Stimulated activated CD4-positive, alpha-beta T cell treated with anti-CD3 and anti-CD28 coated beads, Interleukin-15, amount 100 ng/mL, for 1 hour (primary cell): ENCODE measurements at places on chromosomes 7 and 10.

DNA sequence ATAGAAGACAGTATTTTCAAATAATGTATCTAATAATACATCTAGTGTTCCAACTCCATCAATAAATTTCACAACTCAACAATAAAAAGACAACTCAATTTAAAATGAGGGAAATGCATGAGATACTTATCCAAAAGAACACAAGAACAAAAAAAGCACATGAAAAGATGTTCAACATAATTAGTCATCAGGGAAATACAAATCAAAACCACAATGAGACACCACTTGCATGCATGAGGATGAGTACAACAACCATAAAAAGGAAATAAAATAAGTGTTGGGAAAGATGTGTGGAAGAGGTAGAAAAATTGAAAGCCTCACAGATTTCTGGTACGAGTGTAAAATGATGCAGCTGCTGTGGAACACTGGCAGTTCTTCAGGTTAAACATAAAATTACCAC, 111.6 kb upstream of the PTPRZ1 start:
- no peak for DNase-seq

DNA sequence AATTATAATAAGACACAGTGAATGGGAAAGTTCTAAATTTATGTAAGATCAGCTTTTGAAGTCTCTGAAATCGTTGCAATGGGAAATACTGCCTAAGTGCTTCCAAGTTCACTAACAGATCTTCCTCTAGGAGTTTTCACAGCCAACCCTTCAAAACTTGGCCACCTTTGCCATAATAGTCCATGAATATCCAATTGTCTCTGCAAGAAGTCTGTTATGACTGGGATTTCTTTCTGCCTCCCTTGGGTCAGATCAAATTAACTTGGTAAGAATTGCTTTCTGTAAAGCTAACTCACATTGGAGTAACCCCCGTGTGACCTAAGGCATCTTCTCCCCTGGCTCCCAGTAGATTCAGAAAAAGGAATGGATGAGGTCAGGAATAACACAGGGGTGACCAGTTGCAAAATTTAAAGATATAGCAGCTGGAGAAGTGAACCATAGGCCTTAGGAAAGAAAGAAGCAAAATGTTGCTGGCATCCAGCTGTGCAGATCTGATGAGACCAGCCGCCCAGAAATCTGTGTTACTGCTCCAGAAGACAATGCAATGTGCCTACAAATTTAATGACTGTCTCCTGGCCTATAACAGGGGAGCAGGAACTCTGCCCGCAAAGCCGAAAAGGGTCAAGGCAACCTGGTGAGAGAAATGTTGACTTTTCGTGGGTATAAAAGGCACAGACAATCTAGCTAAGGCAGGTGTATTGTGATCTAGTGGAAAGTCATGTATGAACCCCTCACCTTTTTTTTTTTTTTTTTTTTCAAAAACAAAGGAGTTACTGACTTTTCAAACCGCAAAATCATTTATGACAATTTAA, 7.5 kb upstream of the OPTN start:
- no peak for DNase-seq

GRCh38 chr10:112950714-112951358, 789 bp downstream of the TCF7L2 start:
- no peak for DNase-seq

DNA sequence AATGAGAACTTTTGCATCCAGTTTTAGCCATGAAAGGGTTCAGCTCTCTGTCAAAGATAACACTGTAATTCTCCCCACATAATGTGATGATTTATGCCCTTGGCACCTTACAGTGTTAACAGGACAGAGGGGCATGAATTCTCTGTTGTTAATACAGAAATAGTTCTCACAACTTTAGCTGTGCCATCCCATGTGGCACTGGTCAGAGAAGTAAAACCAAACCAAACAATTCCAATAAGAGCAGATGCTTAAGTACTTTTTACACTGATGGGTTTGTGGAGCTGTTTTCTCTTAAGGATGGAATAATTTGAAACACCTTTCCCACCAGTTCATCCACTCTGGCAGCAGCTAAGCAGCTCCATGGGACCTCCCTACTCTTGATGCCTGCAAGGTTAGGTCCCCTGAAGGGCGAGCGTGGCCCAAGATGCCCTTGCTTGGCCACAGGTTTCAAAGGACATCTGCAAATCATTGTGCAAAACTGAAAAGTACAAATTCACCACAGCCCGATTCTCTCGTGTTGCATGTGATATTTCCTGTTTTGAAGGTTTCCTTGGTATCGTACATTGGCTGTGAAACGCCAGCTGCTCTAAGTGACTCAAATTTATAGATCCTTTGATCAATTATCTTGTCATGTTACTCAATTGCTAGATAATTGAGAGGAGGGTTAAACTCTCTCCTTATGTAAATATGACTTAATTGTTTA, 82.5 kb upstream of the CREB5 start:
- DNase-seq = no peak

DNA sequence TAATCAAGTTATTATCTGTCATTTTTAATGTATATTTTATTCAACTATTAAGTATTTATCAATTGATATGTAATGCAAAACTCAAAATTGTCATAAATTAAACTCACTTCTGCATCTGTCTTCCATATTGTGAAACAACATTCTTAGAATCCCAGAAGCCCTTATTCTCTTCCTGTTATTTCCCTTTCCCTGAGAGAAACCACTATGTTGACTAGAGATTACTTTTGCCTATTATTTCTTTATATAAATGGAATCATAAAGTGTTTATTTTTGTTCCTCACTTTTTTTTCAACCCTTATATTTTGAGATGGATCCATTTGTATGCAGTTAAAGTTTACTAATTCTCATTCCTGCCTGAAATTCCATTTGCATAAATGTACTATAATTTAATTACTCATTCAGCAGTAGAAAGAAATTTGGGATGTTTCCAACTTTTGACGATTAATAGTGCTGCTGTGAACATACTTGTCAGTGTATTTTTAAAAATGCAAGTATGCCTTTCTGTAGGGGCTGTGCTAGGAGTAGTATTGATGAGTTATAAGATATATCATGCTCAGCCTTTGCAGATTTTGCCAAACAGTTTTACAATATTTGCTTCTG, 211.2 kb downstream of the SEMA3D start:
- DNase-seq = no peak

- no peak for DNase-seq
These were observed 25.0 kb upstream of the AQP1 start for GRCh38 chr7:30886608-30887011.

GRCh38 chr10:10911471-10911921, 106.2 kb upstream of the CELF2 start:
- no peak for DNase-seq

GRCh38 chr7:144391823-144392255, 11.7 kb downstream of the NOBOX start:
- no peak for DNase-seq

DNA sequence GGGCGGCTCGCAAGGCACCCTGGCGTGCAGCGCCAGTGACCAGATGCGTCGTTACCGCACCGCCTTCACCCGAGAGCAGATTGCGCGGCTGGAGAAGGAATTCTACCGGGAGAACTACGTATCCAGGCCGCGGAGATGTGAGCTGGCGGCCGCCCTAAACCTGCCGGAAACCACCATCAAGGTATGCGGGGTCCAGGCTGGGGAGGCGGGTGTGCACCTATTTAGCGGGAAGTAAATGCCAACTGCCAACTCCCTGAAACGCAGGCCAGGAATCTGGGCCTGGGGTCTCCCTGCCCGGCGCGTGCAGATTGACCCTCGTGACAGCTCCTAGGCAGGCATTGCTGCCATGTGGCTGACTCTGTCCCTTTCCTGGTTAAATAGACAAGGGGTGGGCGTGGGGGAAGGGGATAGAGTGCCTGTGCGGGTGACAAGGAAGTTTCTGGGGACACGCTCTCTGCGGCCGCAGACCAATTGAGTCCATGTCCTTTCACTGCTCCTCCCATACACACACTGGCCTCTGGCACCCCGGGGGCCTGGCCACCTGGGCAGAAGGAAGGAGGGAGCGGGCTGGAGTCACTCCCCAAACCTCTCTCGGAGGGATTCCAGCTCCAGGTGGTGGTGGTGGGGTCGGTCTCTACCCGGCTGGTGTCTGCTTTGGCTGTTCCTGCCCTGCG, 2.7 kb downstream of the EVX1 start:
- no peak for DNase-seq

DNA sequence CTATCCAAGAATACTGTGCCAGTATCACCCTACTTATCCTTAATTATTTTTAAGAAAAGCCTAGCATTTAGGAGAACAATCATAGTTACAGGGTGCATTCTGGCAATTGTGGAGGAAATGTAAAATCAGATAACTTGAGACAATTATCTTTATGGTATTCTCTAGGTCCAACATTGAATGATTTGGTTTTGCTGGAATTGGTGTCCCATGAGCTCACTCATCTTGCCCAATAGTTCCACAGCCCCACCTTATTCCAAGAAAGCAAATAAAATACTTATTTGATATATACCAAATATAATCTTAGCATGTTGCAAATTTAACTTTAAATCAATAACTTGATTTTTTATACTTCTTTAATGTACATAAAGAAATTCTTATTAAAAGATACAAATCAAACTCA, 65.3 kb downstream of the DGKB start:
- no peak for DNase-seq

GRCh38 chr7:82164813-82165212, 278.8 kb downstream of the CACNA2D1 start:
- no peak for DNase-seq

GRCh38 chr7:26898891-26899290, 34.5 kb upstream of the SKAP2 start:
- DNase-seq = no peak

- no peak for DNase-seq
These were observed 189.6 kb downstream of the DNAJC1 start for GRCh38 chr10:21813946-21814345.

DNA sequence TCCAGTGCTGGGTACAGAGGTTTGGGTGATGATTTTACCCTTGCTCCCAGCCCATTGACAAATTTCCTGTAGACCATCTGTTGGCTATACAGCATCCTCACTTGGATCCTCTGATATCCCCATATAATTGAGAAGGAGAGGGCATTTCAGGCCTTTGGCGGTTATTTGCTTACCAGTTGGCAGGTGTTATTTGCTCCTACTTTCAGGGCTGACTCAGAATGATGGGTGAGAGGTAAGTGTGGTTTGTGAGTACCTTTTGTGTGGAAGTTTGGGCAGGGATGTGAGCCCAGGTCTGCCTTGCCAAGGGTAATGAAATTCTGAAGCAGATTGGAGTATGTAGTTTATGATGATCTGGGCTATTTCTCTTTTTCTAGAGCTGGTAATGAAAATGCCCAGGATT, 93.6 kb downstream of the LRMDA start:
- no peak for DNase-seq

DNA sequence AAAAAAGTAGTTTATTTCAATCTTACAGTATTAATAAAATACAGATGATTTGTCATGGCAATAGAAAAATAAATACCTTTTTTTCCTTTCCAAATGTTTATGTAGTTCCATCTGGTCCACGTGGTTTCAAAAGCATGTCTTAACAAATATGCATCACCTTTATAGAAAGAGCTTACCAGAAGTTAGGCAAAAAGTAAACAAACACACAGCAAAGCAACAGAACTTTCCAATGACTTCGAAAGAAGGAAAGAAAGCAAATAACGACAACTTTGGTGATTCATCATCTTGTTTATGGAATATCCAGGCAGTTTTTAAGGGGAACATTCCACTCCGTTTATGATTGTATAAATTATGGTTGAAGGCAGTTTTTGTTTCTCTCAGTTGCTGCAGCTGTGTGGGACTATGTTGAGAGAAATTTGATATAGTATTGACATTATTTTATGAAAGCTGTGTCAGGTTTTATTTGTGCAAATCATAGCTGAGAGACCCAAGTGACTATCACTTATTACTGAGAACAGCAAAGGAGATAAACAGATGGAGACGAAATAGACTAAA, 203.1 kb downstream of the CDC14C start:
- no peak for DNase-seq

DNA sequence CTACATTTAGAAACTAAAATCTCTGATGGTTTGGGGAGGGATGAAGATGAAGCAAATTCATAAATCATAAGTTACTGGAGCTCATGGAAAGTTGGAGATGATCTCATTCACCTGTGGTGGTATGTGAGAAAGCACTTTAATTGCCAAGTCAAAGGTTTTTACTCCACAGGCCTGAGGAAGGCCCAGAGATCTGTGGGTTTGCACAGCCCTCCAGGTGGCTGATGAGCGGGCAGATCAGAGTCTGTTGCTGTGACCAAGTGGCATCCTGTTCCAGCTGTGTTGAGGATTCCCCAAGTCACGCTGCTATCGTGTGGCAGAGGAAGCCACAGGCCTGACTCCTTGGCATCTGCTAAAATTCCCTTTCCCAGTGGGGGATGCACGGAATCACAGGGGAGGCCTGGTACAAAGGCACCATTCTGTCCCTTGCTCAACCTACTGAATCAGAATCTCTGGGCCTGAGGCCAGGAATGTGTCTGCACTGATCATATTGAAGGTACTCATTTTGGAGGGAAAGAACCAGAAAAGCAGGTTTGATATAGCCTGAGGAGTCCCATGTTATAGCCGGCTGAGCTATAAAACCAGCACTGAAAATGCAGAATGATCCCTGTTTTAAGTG, 19.7 kb upstream of the DDC start:
- no peak for DNase-seq

GRCh38 chr10:132289439-132289838, 18.3 kb downstream of the STK32C start:
- DNase-seq = no peak

GRCh38 chr7:66894463-66895080, 26.5 kb upstream of the TMEM248 start:
- DNase-seq = no peak

GRCh38 chr10:22364407-22365140, 19.3 kb downstream of the SPAG6 start:
- DNase-seq = no peak

DNA sequence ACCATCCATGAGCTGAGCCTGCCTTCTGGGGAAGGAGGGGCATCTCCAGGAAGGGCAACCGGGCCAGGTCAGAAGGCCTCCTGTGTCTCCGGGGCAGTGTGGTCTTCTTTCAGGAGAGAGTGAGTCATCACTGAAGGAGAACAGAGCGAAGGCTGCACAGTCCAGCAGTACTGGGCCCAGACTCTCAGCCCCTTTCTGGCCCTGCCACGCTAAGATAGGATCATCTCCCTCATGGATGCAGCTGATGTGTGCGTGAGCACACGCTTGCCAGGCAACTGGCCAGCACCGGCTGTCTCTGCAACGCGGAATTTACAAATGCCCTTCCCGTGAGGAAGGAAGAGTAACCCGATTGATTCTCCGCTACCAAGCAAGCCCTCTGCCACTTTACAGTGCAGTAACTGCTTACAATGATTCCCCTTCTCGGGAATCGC, 328.2 kb downstream of the TNS3 start:
- no peak for DNase-seq

DNA sequence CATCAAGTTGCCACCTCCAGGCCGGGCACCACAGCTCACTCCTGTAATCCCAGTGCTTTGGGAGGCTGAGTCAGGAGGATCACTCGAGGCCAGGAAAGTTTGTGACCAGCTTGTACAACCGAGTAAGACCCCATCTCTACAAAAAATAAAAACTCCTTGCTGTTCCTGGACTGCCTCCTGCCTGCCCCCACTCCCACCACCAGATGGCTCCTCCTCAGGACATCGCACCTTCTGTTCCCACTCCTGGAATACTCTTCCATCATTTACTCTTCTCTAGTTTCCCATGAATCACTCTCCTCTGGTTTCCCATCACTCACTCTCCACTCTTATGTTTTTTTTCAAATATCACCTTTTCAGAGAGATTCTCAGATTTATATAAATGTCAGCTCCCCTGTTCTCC, 540.7 kb downstream of the CALN1 start:
- DNase-seq = no peak

- no peak for DNase-seq
These were observed 14.0 kb downstream of the SLC16A9 start for GRCh38 chr10:59695637-59696036.
